NCI-H460 (cell line): ENCODE measurements at places on chromosomes 12 and 14.

GRCh38 chr12:124797321-124797720 is 66.3 kb downstream of the SCARB1 start:
- DNase-seq, result no peak

GRCh38 chr12:120466560-120467315 is 2.8 kb downstream of the SRSF9 start:
- peak; percentile 42 for DNase-seq

DNA sequence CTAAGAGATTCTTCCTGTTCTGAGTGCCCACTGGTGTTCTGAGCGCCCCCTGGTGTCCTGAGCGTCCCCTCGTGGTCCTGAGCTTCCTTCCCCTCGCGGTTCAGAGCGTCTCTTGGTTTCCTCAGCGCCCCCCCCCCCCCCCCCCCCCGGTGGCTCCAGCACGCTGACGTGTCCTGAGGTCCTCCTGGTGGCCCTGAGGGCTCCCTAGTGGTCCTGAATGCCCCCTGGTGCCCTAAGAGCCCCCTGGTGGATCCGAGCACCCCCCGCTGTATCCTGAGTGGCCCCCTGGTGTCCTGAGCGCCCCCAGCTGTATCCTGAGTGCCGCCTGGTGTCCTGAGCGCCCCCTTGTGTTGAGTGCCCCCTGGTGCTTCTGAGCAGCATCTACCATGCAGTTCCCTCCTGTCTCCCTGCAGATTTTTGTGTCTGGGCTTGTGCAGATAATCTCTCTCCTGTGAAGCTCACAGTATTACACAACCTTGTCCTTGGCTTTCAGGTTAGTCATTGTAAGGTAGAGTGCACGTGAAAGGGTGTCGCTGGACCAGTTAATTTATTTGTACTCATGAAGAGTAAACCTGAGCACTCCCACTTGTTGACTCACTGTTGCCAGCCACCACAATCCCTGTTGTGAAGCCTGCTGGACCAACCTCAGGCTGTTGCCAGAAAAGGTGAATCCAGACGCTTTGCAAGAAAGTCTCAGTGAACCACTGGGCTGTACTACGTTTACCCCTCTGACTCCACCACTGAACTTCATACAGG is 1168.4 kb downstream of the TMEM121 start:
- DNase-seq, result peak; percentile 3

DNA sequence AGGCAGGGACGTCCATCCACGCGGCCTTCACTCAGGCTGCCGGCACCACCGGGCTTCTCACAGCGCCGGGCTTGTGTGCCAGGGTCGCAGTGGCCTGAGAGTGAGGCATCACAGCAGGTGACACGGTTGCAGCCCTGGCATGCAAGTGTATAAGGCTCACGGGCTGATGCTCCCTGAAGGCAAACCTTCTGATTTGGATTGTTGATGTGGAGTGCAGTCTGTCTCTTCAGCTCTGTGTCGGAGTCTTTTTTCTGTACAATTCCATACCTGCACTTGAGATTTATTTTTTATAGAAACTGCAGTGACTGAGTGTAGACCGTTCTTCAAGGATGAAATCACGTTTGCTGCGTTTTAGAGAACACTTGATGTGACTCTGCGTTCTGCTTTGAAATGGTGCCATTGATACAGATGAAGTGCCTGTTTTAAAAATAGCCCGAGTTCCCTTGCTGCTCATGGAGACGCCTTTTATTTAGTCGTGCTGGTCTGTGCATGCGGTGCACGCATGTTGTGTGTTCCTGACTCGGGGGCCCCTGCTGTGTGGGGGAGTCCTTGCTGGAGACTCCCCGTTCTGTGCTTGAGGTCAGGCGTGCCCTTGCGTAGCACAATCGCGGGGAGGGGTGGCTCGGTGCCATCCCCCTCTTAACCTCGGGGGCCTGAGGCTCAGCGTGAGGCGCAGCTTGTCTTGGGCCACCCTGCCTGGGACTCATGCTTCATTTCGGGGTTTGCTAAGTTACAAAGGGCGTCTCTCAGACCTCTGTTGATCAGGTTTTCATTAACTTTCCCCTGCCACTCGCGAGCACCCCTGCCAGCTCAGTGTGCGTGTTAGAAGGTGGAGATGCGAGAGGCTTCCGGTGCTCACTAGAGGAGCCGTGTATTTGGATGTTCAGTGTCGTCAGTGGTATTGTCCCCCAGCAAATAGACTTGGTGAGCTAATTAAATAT is 21.6 kb upstream of the AMN start:
- no peak for DNase-seq

DNA sequence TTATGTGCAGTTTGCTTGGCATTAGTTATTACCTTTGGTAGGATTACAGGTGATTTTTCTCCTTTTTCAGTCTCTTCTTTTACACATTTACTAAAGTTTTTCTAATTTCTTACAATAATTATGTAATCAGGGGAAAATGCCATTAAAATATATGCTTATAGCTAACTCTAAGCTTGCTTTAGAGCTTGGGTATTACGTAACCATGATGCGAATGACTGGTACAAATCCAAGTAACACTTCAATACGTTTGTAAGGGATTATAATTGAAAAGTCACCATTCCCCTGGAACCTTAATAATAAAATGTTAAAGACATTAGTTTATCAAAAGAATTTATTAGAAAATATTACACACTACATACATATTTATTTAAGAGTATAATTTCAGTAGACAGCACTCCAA is 71.6 kb downstream of the SCAF11 start:
- no peak for DNase-seq

- no peak for DNase-seq
Observed at GRCh38 chr14:89342049-89342448, 75.0 kb downstream of the FOXN3 start.
